PC-3 (cell line): ENCODE measurements at places on chromosomes 4 and X. TPM values are rescaled to one million over a fixed set of nuclear protein-coding genes. Genes with fewer than 3 reads are reported as not detected.

DNA sequence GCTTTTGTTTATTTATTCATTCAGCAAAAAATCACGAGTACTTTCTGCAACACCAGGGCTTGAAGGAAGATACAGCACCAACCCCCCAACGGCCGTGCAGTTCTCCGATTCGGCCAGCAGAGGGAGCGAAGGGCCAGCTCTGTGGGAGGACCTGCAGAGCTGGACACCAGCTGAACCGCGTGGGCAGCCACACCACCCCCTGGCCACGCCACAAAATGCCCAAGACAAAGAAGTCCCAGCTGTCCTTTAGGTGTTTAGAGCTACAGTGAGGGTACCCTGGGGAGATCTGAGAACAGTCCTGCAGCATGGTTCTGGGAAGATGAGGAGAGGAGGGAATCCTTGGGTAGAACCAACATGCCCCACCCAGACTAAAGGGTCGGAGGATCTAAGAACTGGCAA lies 83.1 kb downstream of the RELL1 start:
- H3K4me3 ChIP-seq: no peak overlapping the region
- H3K27ac ChIP-seq: no peak overlapping the region
- H3K27me3 ChIP-seq: no peaks in the 10 kb centered on the region
- H3K4me1 ChIP-seq: peaks cover 16% of the 10 kb centered on the region
- DNase-seq: peak; percentile 72

- no peak overlapping the region for H3K27ac ChIP-seq
- DNase-seq: no peak
- no peaks in the 10 kb centered on the region for H3K4me1 ChIP-seq
- H3K4me3 ChIP-seq: no peak overlapping the region
- no peaks in the 10 kb centered on the region for H3K36me3 ChIP-seq
Observed at GRCh38 chrX:88584283-88584682, 162.7 kb upstream of the CPXCR1 start.

DNA sequence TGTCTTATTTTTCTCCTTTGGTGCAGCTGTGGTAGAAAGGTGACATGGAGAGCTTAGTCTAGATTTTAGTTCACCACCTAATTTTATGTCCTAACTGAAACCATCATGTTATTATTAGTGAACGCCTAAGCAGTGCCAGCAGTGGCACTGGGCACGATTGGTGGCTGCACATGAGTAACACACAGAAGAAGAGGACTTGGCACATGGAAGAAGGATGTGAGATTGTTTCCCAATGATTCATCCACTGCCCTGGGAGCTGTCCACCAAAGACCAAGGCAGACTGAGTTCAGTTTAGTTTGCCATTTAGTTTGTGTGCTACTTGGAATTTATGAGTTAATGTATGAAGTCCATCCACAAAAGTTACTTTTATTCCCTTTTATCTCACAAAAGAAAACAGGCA lies 68.1 kb upstream of the NAP1L5 start:
- no peaks in the 10 kb centered on the region for H3K27me3 ChIP-seq
- peaks cover 6% of the 10 kb centered on the region for H3K4me1 ChIP-seq
- no peak overlapping the region for H3K4me3 ChIP-seq

DNA sequence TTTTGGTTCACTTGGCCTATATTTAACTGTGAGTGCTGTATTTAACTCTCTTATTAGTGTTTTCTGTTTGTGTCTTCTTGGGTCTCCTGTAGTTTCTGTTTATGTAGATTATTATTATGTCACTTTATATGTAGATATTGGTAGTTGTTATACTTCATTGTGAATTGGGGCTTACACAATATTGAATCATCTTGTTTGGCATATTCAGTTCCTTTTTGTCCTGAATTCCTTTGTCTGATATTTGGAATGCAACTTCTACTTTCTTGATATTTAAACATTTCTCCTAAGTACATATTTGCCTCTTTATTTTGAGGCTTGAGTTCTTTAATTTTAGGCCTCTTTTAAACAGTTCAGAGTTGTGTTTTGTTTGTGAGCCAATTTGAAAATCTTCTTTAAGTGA lies 544.8 kb upstream of the ADGRL3 start:
- no peaks in the 10 kb centered on the region for H3K36me3 ChIP-seq
- no peak overlapping the region for H3K4me3 ChIP-seq
- no peaks in the 10 kb centered on the region for H3K27me3 ChIP-seq
- no peak for DNase-seq
- 0 out of 2 replicates have a peak, but pooled peaks cover 4% of the 10 kb centered on the region for H3K4me1 ChIP-seq
- H3K27ac ChIP-seq: no peak overlapping the region

- H3K36me3 ChIP-seq: no peaks in the 10 kb centered on the region
- no peaks in the 10 kb centered on the region for H3K27me3 ChIP-seq
- DNase-seq: no peak
- H3K27ac ChIP-seq: no peak overlapping the region
Observed at GRCh38 chr4:114225436-114225835, 246.0 kb upstream of the ARSJ start.

DNA sequence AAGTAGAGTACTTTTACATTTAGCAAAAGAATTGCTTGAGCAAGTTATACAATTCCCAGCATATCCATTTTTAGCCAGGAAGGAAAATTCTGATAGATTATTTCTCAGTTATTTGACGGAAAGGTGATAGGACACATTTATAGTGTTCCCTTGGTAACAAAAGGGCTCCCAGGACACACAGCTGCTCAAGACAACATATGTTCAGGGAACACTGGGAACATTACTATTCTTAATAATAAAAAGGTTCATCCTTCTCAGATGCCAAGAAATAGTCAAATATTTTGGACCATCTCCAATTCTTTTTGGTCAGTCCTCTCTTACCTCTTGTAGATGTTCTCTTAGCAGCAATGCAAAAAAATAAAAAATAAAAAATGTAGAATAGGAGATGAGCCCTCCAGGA lies 66.8 kb upstream of the SMAD1 start:
- no peaks in the 10 kb centered on the region for H3K36me3 ChIP-seq
- no peak for DNase-seq
- H3K27me3 ChIP-seq: no peaks in the 10 kb centered on the region; the same call in 1 of the 2 replicates
- H3K27ac ChIP-seq: no peak overlapping the region

DNA sequence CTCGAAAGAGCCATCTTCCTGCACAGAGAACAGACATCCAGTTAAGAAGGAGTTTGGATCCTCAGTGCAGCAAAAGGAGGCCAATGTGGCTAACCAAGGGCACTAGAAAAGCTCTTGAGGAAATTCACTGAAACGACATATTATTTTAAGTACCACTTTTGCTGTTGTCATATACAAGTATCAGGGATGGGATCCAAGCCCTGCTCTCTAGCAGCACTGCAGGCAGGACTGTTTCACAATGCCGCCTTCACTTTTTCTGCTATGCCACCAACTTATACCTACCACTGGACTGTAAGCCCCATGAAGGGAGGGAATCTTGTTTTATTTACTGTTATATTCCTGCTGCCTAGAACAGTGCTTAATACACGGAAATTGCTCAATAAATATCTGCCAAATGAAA lies 299.0 kb downstream of the NR3C2 start:
- H3K4me1 ChIP-seq: no peaks in the 10 kb centered on the region
- no peaks in the 10 kb centered on the region for H3K36me3 ChIP-seq
- no peak for DNase-seq
- H3K4me3 ChIP-seq: no peak overlapping the region
- H3K27me3 ChIP-seq: no peaks in the 10 kb centered on the region

DNA sequence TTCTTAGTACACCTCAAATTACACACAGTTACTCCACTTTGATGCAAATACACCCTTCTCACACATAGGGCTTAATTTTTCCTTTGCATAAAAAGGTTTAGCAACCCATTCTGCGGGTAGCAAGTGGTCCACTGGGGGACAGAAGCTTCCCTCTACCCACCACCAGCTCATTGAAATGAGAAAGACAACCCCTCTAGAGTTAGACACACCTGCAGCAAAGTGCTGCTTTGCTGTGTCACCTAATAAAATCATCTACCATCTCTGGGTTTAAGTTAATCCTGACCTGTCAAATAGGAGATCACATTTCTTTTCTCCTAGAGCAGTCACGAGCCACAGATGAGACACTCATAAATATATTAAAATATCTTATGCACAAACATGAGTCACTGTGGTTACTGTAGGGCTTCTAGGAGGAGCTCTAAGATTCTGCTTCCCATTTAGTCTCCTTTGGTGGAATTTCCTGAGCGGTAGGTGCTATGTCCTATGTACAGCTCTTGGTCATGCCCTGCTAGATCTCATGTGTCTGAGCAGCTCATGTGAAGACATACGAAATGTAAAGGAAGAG lies 11.9 kb downstream of the BMX start:
- H3K36me3 ChIP-seq: no peaks in the 10 kb centered on the region
- no peak overlapping the region for H3K27ac ChIP-seq
- H3K27me3 ChIP-seq: no peaks in the 10 kb centered on the region
- H3K4me1 ChIP-seq: peaks cover 8% of the 10 kb centered on the region
- peak; percentile 67 for DNase-seq
- H3K4me3 ChIP-seq: no peak overlapping the region

GRCh38 chr4:112031712-112032328 lies 113.4 kb upstream of the FAM241A start:
- H3K27ac ChIP-seq: no peak overlapping the region
- peak; percentile 66 for DNase-seq
- H3K36me3 ChIP-seq: no peaks in the 10 kb centered on the region
- H3K27me3 ChIP-seq: peaks cover 46% of the 10 kb centered on the region
- no peaks in the 10 kb centered on the region for H3K4me1 ChIP-seq

Gene GYPA
- total RNA-seq: not detected in 2 replicates

DNA sequence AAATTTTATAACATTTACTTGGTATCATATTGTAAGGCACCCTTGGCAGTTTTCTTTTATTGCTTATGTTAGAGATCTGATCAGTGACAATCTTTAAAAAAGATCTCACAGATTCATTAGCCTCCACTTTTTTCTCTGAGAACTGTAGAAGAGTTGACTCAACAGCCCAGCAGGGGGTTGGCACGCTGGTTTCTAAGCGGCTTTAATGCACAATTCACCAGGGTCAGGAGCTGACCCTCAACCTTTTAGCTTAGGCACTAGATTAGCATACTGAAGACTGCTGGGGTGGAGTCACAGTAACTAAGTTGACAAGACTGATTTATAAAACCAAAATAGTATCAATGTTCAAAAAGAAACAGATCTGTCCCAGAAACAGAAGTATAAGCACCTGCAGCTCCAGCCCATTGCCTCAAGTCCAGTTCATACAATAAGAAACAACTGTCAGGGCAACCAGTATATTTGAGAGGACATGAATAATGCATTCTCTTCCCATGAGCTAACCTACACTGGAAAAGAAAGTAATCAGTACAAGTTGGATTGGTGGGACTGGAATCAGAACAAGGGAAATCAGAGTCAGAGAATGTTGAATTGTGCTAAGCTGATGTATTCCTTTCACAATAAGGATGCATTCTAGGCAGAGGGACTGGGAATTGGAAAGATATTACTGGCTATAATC lies 77.6 kb downstream of the PDE5A start:
- H3K27ac ChIP-seq: no peak overlapping the region
- no peaks in the 10 kb centered on the region for H3K27me3 ChIP-seq
- H3K4me1 ChIP-seq: no peaks in the 10 kb centered on the region
- no peak for DNase-seq

Gene WFS1
- total RNA-seq: 35.7 and 45.5 TPM in 2 replicates

DNA sequence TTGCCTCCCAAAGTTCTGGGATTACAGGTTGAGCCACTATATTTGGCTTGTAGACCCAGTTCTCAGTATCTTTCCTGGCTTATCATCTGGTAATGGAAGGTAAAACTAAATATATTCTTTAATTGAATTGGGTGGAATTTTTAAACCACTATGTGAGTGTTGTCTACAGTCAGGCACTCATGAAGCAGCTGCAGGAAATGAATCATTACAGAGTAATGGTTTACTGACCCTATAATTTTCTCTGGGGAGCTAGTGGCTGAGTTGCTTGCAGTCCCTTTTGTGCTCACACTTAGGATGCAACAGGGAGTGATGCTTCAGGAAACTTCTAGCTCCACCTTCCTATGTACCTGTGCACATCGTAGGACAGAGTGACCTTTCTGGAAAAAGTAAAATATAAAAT lies 4.1 kb upstream of the UGT2B7 start:
- peak overlapping the region; percentile 79 for H3K27ac ChIP-seq
- peaks cover 41% of the 10 kb centered on the region for H3K4me1 ChIP-seq

Gene MMRN1
- 0.69 and 0.73 TPM in 2 replicates for total RNA-seq

GRCh38 chr4:144267084-144267483 lies 126.6 kb upstream of the GYPA start:
- H3K27me3 ChIP-seq: no peaks in the 10 kb centered on the region
- DNase-seq: no peak
- H3K27ac ChIP-seq: no peak overlapping the region
- H3K36me3 ChIP-seq: no peaks in the 10 kb centered on the region
- H3K4me3 ChIP-seq: no peak overlapping the region
- H3K4me1 ChIP-seq: no peaks in the 10 kb centered on the region

- no peak overlapping the region for H3K27ac ChIP-seq
- H3K36me3 ChIP-seq: no peaks in the 10 kb centered on the region
- no peak for DNase-seq
- no peaks in the 10 kb centered on the region for H3K4me1 ChIP-seq
Observed at GRCh38 chr4:48742412-48742811, 37.7 kb downstream of the FRYL start.

Gene PNMA3
- not detected in 2 replicates for total RNA-seq
